ENCODE measurements at places on chromosomes 3 and 15.

GRCh38 chr15:99435113-99435695, 130.6 kb upstream of the MEF2A start:
- no peak for DNase-seq

GRCh38 chr15:47565949-47566348, 151.4 kb upstream of the SEMA6D start:
- DNase-seq: no peak

GRCh38 chr15:23472678-23473077, 25.6 kb upstream of the GOLGA6L2 start:
- DNase-seq: no peak

- DNase-seq: no peak
Observed at GRCh38 chr3:96267577-96267976, 546.8 kb upstream of the EPHA6 start.

DNA sequence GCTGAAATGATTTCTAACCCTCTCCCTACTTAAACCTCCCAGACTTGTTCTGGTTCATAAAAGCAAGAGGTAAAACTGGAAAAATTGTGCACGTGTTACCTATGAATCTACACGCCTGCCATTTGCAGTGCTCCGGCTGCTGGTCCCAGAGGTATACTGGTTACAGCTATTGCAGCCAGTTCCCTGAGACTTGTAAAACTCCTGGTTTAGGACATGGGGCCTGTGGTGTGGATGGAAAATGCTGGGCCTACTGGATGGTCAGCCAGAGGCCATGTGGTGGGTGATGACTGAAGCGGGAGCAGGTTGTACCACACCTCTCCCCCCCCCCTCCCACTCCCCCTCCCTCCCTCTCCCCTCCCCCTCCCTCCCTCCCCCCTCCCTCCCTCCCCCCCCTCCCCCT, 45.0 kb downstream of the SENP2 start:
- DNase-seq: no peak

DNA sequence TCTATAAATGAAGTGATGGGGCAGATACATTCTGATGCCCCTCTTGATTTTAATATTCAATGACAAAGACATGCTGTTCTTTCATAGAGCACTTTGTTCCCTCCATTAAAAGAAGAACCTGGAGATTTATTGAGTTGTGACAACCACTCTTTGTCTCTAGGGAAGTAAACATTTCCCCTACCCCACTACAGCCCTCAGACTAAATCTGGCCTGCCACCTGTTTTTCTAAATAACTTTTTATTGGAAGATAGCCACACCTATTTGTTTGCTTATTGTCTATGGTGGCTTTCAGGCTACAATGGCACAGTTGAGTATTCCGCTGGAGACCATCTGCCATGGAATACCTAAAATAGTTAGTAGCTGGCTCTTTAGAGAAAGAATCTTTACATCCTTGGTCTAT, 41.2 kb upstream of the ZNF385D start:
- DNase-seq: no peak

DNA sequence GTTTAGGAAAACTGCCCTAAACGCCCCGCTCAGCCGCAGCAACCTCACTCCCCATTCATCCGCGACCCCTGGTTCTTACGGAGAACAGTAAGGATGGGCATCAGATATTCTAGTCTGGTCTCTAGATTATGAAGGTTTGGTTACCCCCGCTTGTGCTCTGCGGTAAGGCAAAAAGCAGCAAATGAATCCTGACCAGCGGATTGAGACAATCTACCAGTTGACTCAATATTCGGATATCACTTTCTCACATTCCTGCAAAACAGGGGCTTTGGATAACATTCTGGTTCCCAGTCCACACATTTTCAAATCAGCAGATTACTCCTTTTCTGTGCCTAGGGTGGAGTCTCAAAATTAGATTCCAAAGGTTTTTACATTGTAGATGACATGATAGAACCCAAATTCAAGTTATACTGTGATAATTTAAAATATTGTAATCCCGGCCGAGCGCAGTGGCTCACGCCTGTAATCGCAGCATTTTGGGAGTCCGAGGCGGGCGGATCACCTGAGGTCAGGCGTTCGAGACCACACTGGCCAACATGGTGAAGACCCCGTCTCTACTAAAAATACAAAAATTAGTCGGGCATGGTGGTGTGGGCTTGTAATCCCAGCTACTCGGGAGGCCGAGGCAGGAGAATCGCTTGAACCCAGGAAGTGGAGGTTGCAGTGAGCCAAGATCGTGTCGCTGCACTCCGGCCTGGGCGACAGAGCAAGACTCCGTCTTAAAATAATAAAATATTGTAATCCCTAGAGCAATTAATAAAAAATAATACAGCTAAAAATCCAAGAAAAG, 1.1 kb upstream of the CYFIP1 start:
- DNase-seq: no peak

GRCh38 chr3:13005301-13005700, 67.9 kb downstream of the IQSEC1 start:
- DNase-seq: no peak

GRCh38 chr15:33730815-33731214, 237.5 kb upstream of the CHRM5 start:
- no peak for DNase-seq

DNA sequence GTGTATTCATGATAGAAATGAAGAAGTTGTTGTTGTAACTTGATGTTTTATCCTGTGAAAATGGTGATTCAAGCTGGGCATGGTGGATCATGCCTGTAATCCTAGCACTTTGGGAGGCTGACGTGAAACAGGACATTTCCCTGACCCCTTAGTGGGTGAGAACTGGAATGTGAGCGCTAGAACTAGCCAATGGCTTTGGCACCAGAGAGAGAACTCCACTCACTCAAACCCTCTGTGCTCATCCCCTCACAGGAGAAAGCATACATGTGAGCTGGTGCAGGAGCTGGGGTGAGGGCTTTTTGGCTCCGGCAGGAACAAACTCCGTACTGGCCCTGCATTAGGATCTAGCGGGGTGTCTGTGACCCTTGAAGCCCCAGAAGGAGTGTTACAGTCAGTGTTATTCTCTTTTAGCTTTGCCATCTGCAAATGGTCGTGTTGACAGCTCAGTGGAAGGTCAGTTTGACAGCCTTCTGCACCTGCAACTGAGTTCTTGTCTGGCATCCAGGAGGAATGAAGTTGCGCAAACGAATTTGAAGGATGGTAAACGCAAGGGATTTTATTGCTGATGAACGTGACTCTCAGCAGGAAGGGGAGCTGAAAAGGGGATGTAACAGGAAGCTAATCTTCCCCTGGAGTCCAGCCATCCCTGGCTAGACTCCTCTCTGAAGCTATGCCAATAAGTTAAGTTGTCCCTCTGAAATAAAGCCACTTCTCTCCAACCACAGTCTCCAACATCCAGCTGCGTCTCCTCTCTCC, 1016.6 kb upstream of the CADM2 start:
- no peak for DNase-seq

GRCh38 chr15:69810431-69811354, 287.0 kb downstream of the TLE3 start:
- no peak for DNase-seq

- no peak for DNase-seq
Observed at GRCh38 chr3:10116138-10116460, 624 bp downstream of the BRK1 start.

GRCh38 chr15:68672781-68673205, 94.0 kb downstream of the CORO2B start:
- no peak for DNase-seq

DNA sequence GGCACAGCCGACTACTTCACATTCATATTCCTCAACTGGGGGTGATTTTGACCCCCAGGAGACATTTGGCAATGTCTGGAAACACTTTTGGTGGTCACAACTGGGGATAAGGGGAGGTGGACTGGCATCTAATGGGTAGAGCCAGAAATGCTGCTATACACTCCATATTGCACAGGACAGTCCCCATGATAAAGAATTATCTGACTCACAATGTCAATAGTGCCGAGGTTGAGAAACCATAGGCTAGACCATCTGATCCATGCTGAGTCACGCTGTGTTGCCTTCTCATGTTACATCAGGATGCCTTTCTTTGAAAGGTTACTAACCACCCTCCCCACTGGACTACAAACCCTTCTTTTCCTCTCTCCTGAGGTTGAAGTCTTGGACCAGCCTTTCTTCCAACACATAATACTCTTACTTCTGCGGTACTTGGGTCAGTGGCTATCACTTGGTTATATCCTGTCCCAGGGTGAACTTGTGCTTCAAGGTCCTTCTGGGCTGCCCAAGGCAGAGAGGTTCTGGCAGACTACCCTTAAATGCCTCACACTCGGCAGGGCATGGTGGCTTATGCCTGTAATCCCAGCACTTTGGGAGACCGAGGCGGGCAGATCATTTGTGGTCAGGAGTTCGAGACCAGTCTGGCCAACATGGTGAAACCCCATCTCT, 68.8 kb downstream of the CTNNB1 start:
- DNase-seq: no peak

DNA sequence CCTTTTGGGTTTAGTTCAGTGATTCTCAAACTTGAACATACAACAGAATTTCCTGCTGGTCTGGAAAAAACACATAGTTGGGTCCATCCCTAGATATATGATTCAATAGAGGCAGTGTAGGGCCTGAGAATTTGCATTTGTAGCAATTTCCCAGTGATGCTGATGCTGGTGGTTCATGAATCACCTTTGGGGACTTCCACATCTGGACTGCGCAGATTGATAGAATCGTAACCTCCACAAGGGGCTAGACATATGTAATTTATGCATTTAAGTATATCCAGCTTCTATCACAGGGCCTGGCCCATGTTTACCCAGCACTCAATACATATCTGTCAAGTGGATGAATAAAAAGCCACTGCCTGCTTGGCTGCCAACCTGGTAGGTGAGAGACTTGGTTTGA, 33.8 kb upstream of the SUCLG2 start:
- DNase-seq: no peak

DNA sequence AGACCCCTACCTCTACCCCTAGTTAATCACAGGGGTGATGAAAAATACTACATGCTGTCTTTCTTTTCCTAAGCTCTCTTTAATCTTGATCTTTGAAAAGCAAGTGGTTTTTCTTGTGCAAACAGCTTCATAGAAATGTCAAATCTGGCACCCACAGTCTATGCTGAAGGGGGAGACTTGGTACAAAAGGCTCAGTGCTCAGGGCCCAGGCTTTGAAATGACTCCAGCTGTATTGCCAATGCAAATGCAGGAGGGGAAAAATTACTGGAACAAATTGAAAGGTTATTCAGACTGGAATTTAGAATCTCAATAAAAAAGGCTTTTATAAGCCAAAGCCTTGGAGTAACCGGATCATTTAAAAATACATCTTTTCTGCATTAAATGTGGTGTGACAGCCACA, 223.9 kb downstream of the LRTM1 start:
- DNase-seq: no peak

DNA sequence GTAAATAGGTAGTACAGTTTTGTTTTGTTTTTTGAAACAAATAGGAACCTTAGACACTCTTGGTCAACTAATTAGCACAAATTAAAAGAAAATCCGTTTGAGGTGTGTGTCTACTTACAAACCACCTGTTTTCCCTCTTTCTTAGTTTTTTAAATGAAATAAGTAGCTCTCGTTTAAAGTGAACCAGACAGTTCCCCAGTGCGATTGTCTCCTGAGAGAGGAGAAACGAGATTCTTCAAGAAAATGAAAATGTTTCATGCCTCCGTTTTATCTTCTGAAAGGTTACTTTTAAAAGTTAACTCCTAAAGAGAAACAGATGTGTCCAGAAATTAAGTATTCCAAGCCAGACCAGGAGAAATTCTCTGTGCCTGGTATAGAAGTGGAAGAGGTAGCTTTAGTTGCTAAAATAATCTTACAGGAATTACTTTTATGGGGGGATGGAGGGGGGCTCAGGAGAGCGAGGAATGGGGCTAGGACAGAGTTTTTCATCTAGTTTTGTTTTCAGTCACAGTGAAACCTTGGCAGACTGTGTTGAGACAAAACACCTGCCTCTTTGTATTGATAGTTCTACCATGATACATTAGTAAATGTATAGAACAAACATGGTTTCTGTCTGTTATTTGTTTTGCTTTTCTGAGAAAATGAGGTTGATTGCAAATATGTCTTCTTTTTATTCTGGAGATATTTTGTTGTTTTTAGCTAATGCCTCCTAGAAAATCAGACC, 155.1 kb upstream of the CNTN4 start:
- no peak for DNase-seq

- DNase-seq: no peak
Observed at GRCh38 chr3:62502315-62503300, 129.3 kb upstream of the FEZF2 start.

GRCh38 chr15:62858343-62858742, 184.2 kb upstream of the TPM1 start:
- DNase-seq: no peak

DNA sequence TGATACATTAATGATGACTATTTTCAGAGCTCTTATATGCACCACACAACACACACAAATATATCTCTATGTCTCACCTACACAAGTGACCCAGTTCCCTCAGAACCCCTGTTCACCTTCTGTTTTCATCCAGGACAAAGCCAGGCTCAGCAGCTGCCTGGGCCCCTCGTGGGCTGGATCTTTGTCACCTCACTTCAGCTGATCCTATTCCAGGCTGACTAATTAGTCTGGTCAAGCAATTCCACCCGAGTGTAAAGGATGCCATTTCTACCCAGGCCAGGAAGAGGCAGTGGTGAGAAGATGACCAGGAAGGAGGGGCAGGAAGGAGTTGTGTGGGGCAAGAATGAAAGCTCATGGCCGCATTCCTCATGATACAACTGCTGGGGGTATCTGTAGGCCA, 62.3 kb downstream of the DHX30 start:
- DNase-seq: no peak

DNA sequence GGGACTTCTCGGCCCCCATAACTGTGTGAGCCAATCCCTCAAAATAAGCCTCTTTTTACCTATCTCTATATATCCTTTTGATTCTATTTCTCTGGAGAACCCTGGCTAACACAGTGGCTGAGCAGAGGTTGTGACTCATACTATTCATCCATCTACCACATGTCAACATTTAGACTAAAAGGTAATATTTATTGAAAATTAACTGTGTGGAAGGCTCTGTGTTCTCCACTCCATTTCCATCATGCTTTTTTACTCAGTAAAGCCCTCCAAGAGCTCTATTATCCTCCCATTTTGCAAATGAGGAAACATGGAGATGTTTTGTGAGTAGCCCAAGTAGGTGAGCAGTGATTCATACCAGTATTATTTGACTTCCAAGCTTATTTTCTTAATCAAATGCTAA, 217.9 kb upstream of the DCBLD2 start:
- no peak for DNase-seq
